Cortex of kidney (tissue), 1 donor: ENCODE measurements at places on chromosomes 1 and 21.

- no peak for DNase-seq
These were observed 6.2 kb downstream of the AMPD2 start for GRCh38 chr1:109625601-109626560.

DNA sequence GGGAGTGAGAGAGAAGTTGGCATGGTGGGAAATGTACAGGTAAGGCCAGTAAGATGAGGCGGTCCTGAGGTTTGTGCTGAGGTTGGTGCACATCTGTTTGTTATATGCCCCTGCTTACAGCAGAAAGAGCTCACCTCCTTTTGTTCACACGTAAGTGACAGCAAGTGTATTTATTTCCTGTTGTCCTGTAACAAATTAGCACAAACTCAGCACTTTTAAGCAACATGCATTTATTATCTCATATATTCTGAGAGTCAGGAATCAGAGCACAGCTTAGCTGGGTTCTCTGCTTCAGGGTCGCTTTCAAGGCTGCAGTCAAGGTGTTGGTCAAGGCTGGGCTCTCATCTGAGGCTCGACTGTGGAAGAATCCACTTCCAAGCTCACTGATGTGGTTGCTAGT, 45.8 kb downstream of the TENT5C start:
- no peak for DNase-seq

GRCh38 chr1:41492341-41492848, 7.9 kb upstream of the EDN2 start:
- no peak for DNase-seq

DNA sequence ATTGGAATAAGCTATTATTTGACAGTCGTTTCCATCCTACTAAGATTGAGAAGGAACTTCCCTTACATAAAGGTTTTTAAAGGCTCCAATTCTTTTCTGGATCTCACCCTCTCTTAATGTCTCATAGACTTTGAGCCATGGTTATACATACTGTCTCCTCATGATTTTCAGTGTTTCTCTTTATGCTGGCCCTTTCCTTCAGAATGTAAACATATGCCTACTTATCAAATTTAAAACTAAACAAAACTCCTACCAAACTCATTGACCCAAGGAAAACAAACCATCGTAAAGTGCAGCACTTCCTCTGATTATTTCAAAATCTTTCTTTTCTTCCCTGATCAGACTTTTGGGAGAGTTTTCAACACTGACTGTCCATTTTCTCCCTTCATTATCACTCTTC, 163.4 kb upstream of the DPYD start:
- DNase-seq, result no peak

GRCh38 chr1:202624781-202625108, 85.5 kb downstream of the SYT2 start:
- DNase-seq, result no peak

DNA sequence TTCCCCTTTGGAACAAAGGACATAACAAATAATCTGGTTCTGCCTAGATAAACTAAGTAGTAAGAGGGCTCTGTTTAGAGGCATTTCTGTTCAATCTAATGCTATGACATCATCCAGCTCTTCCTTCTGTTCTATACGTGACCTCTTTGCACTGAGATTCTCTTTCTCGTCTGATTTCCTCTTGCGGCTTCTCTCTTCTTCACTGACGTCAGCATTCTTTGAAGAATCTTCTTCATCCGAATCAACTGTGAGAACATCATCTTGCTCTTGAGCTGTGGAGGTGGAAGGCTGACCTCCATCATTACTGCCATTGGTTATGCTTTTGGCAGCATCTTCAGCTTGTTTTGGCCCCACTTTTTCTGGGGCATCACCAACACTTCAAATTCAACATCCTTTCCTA, 130.4 kb downstream of the HS2ST1 start:
- no peak for DNase-seq

DNA sequence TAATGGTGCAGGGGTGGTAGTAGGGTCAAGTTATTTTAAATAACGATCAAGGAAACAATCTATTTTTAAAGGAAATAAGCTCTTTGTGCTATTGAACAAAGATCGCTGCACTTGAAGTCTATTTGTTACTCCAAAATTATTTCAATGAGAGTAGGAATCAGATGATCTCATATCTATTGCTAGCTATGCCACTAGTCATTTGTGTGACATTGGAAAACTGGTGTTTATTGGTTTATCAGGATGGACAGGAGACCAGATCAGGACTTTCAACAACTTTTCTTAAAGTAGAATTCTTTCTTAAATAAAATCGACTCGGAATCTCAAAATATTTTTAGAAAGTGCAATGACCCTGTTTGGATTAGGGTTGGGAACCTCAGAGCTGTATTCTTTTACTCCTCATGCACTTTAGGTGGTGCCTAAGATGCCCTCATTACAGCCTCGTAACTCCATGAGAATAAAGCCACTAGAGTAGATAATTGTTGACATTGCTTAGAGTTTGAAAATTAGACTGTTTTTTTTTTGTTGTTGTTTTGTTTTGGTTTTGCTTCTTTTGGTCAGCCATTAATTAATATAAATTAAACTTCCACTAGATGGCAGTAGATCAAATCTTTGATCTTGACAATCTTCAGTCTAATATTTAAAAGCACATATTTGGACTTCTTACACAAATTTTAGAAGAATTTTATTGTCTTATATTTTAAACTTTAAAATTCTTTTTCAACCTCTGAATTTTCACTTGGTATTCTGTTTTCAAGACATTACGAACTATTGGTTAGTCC, 352.4 kb downstream of the USP25 start:
- DNase-seq, result no peak

GRCh38 chr1:232709386-232709785, 79.5 kb upstream of the SIPA1L2 start:
- no peak for DNase-seq

- no peak for DNase-seq
These were observed 7.9 kb downstream of the MYBPHL start for GRCh38 chr1:109298666-109299557.

DNA sequence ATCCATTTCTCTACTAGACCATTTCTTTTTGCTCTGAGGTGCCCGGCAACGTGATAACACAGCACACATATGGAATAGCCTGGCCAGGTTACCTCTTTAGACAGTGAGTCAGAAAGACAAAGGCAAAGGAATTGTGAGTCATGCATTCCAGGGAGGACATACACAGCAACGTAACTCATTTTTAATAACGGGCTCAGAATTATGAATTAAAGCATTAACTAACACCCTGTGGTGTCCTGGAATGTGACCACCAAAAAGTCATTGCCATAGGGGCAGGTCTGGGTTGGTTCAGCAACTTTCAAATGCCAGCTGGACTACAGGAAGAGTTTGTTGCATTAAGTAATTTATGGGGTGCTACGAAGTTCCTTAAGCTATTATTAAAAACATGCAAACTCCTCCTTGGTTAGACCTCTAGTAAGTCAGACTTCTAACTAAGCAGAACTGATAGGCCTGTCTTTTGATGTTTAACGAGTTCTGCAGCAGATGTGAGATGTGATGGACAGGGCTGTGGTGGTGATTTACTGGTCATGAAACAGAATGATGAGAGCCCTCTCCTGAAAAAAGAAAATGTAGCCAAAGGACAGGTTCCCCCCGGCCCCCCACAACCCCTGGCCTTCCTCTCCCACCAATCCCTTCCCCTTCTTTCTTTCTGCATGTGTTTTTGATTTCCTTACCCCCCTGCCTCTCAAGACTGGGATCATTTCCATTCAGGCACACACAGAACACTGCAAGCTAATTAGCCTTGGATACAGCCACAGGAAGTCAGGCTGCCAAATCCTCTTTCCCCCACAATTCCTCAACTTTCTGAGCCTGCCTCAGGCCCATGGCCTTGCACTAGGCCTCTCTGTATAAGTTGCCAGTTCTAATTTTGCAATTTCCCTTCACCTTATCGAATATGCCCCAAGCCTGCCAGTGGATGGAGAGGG, 88.9 kb upstream of the HAO2 start:
- DNase-seq, result no peak

DNA sequence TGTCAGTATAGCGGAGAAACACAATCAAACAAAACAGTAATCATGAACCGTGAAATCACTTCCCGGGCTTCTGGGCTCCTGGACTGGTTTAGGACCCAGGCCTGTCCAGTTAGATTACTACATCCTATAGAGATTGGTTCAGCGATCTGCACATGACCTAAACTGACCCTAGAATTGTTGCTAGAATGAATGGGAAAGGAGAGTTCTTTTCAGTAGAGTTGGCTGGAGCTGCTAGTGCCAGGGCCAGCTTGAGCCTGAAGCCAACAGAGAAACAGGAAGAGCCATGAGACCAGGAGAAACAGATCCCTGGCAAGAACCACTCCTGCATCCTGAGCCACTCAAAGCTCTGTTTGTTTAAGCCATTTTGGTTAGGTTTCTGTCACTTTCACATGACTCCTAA, 474.3 kb upstream of the C1orf87 start:
- DNase-seq, result no peak

GRCh38 chr1:42403880-42404400, 23.3 kb downstream of the RIMKLA start:
- no peak for DNase-seq

GRCh38 chr1:54716299-54717047, 812 bp downstream of the TTC4 start:
- DNase-seq, result no peak

DNA sequence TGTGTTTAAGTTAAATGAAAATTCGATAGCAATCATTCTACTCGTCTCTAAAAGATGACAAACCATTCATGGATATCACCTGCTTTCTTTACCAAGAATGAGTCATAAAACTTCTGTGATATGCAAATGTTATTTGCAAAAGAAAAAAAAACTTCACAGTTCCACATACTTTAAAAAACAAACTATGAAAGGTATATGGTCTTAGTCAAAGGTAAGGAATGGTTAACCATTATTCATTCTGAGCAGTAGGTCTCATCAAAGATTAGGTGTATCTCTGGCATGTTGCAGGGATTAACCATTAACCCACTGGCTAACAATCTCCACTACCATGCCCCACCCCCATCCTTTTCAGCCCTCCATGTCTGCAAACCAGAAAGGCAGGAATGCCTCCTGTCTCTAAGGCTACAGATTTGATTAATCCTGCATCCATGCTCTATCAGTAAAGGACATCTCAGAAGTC, 44.4 kb downstream of the PTPN14 start:
- no peak for DNase-seq

DNA sequence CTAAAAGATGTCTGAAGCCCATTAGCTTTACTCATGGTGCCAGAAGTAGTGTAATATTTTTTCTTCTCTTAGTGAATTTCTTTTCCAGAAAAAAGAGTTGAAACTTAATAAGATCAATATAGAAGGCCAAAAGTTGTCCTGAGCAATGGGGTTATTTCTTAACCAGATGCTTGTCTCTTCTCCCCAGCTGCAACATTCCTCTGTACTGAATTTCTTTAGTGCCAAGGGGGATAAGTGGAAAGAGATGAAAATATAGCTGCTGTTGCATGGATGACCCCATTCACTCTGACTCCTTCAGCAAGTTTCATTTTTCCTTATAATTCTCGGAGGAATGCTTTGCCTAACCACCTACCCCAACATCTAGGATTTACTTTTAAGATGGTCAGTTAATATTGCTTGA, 675.0 kb downstream of the USP25 start:
- DNase-seq, result no peak

- DNase-seq, result no peak
These were observed 91.5 kb downstream of the ARHGEF10L start for GRCh38 chr1:17630986-17631385.

DNA sequence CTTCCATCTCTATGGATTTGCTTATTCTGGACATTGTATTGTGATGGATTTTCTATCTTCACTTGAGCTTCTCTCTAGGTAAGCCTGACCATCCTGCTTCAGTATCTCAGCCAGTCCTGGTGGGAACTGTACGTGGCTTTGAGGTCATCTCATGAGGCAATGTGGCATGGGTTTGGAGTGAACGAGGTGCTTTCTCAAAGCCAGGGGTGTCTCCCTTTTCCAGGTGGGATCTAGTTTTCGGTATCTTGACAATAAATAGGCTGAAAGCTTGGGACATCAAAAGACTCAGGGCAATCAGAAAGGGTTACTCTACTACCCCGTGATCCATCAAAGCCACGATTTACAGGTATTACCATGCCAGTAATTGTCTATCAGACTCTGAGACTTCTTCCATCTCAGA, 40.8 kb downstream of the AZIN2 start:
- DNase-seq, result no peak

GRCh38 chr1:149997585-149998262, 12.8 kb downstream of the OTUD7B start:
- DNase-seq, result no peak

- no peak for DNase-seq
These were observed 395.6 kb downstream of the NPHP4 start for GRCh38 chr1:5596651-5597050.
